ENCODE measurements at places on chromosomes 11 and 22.

GRCh38 chr22:22772396-22772795, 115.2 kb upstream of the IGLL5 start:
- DNase-seq: no peak

- no peak for DNase-seq
Measured at GRCh38 chr11:23127706-23128105, 267.4 kb upstream of the CCDC179 start.

GRCh38 chr22:45318558-45319323, 9.0 kb downstream of the FAM118A start:
- DNase-seq: no peak

GRCh38 chr22:30884211-30885000, 84.2 kb downstream of the MORC2 start:
- no peak for DNase-seq

DNA sequence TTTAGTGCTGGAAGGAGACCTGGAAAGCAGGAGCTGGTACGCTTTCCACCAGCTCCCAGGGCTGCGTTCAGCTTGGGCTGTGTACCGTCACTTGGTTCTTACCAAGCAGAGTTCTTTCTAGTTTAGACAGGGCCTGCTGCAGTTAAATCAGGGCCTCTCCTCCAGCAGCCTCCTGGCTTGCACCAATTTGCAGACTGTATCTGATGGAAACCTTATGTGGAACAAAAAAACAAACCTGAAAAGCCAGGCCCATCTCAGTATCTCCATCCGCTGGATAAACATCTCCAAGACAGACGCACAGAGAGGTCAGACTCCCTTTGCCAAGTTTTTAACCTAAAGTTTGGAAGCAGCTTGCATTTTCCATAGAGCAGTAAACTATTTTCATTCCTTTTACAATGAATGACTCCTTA, 288.6 kb upstream of the SORL1-AS1 start:
- no peak for DNase-seq

DNA sequence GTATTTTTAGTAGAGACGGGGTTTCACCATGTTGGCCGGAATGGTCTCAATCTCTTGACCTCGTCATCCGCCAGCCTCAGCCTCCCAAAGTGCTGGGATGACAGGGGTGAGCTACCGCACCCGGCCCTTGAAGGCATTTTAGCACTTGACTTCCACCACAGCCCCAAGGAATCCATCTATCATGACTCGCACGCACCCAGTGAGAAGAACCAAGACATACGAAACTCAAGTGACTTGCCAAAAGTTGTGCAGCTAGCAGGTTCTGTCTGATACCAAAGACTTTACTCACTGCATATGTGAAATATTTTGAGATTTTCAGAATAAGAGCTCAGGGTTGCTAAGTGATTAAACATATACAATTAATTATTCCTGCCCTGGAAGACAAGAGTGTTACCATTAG, 21.0 kb downstream of the FLI1 start:
- no peak for DNase-seq

DNA sequence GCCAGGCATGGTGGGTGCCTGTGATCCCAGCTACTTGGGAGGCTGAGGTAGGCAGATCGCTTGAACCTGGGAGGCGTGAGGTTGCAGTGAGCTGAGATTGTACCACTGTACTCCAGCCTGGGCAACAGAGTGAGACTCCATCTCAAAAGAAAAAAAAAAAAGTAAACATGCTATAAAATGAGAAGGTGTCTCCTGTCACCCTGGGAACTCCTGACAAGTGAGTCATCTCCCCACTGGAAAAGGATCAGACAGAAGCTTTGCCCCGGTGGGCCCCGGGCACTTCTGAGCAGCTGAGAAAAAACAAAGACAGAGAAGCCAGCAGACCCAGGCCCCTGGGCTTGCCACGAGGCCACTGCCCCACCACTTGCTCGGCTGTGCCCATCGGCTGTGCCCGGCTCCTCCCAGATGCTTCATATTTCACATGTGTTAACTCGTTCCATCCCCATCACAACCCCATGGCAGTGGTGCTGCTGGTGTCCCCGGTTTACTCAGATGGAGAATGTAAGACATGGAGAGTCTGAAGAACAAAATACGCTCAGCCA, 22.3 kb downstream of the TTLL1 start:
- DNase-seq: no peak

DNA sequence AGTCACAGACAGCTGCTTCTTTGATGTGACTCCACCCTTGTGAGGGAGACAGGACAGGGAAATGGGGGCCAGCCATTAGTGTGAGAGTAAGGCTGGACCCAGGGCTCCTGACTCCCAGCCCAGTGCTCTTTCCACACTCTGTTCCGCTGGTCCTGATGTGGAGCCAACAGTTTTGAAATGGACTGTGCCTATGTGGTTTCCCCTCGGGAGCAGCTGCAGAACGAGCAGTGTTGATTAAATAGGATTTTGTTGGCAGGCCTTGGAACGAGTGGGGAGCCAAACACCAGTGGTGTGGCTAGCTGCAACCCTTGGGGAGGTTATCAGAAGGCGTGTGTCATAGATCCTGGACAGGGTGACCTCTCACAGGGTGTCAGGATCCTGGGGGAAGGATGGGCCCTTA, 66.5 kb upstream of the AMPD3 start:
- no peak for DNase-seq

- DNase-seq: no peak
Measured at GRCh38 chr11:72690166-72690565, 15.9 kb upstream of the PDE2A start.

GRCh38 chr11:119480380-119481020, 57.5 kb upstream of the THY1 start:
- DNase-seq: no peak

- no peak for DNase-seq
Measured at GRCh38 chr11:117794772-117795629, 2.0 kb downstream of the DSCAML1 start.

- no peak for DNase-seq
Measured at GRCh38 chr11:77062924-77063323, 3.8 kb upstream of the CAPN5 start.

DNA sequence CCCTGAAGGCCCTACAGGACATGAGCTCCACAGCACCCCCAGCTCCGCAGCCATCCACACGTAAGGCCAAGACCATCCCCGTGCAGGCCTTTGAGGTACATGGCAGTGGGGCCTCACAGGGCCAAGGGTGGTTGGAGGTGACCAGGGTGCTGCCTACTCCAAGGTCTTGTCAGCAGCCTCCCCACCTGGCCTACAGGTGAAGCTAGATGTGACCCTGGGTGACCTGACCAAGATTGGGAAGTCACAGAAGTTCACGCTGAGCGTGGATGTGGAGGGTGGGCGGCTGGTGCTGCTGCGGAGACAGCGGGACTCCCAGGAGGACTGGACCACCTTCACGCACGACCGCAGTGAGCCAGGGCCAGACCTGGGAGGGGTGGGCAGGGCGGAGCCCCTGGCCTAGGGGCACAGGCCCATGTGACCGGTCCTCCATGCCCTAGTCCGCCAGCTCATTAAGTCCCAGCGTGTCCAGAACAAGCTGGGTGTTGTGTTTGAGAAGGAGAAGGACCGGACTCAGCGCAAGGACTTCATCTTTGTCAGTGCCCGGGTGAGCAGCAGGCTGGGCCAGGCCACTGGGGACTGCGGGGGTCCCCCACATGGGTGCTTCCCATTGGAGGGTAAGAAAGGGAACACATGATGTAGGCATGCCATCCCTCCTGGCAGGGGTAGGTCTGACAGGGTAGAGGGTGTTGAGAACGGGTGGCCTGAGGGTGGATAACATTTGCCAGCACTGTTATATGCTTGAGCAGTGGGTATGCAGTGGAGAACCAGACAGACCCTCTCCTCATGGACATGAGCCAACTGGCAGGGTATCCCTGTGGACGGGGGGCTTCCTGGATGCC, 5.6 kb downstream of the INPPL1 start:
- DNase-seq: no peak

- no peak for DNase-seq
Measured at GRCh38 chr22:30176431-30176830, 70.1 kb downstream of the LIF start.

GRCh38 chr22:46049726-46050450, 72.9 kb upstream of the WNT7B start:
- DNase-seq: no peak

Measured in activated CD8-positive, alpha-beta memory T cell treated with anti-CD3 and anti-CD28 coated beads for 4 hours (primary cell).